Activated CD8-positive, alpha-beta memory T cell treated with anti-CD3 and anti-CD28 coated beads for 24 hours (primary cell): ENCODE measurements at places on chromosomes 2 and 18.

DNA sequence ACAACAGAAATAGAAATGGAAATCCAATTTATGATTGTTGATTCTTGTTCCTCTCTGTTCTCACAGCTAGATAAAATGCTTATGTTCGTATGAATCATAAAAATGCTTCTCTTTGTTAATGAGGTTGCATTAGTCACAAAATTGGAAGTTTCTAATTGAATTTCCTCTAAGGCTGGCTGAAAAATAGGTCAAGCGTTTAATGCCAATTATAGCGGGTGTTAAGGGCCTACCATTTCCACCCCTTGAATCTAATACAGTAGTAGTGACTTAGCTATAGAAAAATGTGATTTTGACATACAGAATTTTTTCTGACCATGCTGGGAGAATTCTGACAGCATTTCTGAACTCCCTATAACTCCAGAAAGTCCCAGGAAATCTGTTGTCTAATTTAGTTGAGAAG lies 107.1 kb downstream of the TTN start:
- no peak for DNase-seq

- no peak for DNase-seq
Measured at GRCh38 chr2:181122601-181123000, 142.2 kb downstream of the UBE2E3 start.

GRCh38 chr2:215356334-215356947 lies 44.6 kb downstream of the ATIC start:
- no peak for DNase-seq

DNA sequence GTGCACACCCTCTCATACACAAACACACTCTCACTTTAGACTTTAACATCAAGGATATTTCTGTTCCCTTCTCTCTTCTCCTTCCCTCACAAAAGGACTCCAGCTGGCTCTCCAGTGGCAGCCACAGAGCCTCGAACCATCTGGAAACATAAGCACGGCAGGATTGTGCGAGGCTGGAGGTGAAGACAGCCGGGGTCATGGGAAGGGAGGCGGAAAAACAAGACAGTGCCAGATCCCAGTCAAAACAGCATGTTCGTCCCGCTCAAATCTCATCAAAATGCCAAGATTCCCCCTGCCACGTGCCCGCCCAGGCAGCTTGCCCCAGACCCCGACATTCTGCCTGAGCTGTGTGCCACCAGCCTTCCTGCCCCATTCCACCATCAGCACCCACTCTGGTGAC lies 180.3 kb downstream of the ZBTB7C start:
- DNase-seq = no peak

- DNase-seq = no peak
Measured at GRCh38 chr2:46306330-46306751, 9.1 kb downstream of the EPAS1 start.

DNA sequence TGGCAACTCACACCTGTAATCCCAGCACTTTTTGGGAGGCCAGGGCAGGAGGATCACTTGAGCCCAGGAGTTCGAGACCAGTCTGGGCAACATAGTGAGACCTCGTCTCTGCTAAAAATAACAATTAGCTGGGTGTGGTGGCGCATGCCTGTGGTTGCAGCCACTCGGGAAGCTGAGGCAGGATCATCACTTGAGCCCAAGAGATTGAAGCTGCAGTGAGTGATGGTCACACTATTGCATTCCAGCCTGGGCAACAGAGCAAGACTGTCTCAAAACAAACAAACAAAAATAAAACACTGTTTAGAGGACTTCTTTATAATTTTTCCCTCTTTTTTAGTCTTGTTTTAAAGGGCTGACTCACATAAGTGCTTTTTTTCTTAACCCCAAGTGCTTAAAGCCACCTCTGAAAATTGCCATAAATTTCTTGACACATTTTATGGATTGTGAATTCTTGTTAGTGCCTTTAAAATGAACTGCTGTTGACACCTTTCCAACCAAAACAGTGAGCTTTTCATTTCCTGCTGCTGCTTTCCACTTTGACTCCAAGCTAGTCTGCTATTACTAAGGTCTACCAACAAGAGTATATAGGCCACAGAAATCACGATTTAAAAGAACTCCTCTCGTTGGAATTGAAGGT lies 41.7 kb downstream of the CYP20A1 start:
- DNase-seq = no peak
